Right atrium auricular region (tissue), 2 donors: ENCODE measurements at places on chromosomes 16 and 17.

DNA sequence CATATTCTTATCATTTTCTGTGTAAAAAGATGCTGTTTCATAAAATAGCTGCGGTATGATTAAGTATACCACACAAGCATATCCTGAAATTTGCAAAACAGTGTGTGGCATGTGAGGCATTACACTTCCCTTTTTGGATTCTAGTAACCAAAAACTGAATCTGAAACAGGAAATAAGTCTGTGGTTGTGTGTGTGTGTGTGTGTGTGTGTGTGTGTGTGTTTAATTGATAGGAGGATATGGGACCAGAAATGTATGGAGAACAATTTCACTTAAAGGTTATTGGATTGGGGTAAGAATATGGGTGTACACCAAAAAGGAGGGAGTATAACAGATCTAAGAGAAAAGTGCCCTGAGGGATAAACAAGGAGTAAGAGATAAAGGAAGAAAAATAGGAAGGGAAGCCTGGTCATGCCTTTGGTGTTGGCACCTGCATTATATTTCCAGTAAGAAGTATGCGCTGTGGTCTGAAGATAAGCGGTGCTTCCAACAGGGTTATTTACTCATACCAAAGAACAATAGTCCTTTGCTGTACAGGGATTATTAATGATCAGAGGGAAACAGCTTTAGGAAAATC lies 4.0 kb downstream of the LYRM1 start:
- no peak for DNase-seq
- no peaks in the 10 kb centered on the region for H3K27me3 ChIP-seq
- peak overlapping the region; percentile 86 for H3K27ac ChIP-seq

DNA sequence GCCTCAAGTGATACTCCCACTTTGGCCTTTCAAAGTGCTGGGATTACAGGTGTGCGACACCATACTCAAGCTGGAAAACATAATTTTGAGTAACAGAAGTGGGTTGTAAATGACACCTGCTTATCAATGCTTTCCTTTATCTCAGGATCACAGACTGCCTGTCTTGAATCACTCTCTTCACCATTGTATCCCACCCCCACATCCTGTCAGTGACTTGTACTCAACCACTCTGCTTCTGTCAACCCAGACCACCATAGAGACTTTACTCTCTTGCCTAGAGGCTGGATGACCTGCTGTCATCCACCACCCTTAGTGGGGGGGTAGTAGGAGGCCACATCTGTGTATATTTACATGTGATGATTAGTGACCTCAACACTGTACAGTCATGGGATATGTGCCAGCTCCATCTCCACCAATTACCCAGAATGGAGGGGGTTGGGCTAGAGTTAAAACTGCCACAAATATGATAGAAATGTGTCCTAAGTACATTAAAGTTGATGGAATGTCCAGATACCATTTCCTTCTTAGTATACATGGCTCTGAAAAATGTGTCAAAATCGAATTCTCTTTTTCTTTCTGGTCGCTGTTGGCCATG lies 338.7 kb downstream of the GRIN2A start:
- no peak for DNase-seq
- H3K4me1 ChIP-seq: no peaks in the 10 kb centered on the region
- no peak overlapping the region for H3K27ac ChIP-seq
- H3K36me3 ChIP-seq: no peaks in the 10 kb centered on the region

DNA sequence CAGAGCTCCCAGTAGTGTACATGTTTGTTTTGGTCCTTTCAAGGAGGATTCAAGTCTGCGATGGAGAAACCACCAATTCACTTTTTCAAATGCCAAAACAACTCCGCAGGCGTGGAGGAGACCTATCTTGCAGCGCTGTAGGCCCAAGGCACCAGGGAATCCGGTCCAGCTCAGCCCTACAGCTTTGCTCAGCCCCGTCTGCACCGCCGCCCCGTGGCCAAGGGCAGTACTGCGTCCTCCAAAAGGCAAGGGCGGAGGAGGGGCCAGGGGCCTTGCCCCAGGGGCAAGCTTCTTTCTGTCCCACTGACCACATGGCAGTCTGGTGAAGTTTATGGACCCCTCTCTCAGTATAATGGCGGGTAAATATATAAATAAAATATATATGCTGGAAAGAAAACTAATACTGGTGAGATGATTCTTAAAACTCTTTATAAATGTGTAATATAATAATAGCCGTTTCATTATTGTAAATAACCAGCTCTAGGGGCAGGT lies 709 bp upstream of the CD300LG start:
- DNase-seq: peak; percentile 80
- no peak overlapping the region for H3K4me3 ChIP-seq
- no peaks in the 10 kb centered on the region for H3K36me3 ChIP-seq
- no peaks in the 10 kb centered on the region for H3K4me1 ChIP-seq

- H3K4me3 ChIP-seq: no peak overlapping the region
- no peaks in the 10 kb centered on the region for H3K27me3 ChIP-seq
- H3K4me1 ChIP-seq: peaks cover 14% of the 10 kb centered on the region
Measured at GRCh38 chr17:61126473-61127249, 273.0 kb upstream of the TBX2 start.

GRCh38 chr16:78125112-78125844 lies 25.8 kb downstream of the WWOX start:
- no peak overlapping the region for H3K4me3 ChIP-seq
- no peaks in the 10 kb centered on the region for H3K36me3 ChIP-seq
- H3K27me3 ChIP-seq: no peaks in the 10 kb centered on the region
- H3K4me1 ChIP-seq: peaks cover 29% of the 10 kb centered on the region
- no peak overlapping the region for H3K27ac ChIP-seq

DNA sequence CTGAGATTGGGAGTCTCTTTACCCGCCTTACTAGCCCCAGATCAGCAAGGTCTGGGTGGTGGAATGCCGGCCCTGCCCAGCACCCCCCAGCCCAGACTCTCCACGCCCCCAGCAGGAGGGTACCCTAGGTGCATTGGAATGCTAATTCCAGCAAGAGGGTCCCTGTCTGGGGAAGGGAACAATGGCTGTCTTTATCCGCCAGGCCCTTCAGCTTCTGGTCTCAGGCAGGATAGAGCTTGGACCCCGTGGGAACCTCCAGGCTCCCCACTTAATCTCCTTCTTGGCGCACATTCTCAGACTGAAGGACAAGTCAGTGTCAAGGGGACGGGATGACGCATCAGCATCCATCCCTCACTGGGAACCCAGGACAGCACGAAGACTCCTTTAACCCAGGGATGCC lies 85.1 kb downstream of the LITAF start:
- H3K4me3 ChIP-seq: no peak overlapping the region
- no peaks in the 10 kb centered on the region for H3K36me3 ChIP-seq
- no peak overlapping the region for H3K27ac ChIP-seq
- no peaks in the 10 kb centered on the region for H3K4me1 ChIP-seq
- H3K27me3 ChIP-seq: no peaks in the 10 kb centered on the region
- no peak for DNase-seq

DNA sequence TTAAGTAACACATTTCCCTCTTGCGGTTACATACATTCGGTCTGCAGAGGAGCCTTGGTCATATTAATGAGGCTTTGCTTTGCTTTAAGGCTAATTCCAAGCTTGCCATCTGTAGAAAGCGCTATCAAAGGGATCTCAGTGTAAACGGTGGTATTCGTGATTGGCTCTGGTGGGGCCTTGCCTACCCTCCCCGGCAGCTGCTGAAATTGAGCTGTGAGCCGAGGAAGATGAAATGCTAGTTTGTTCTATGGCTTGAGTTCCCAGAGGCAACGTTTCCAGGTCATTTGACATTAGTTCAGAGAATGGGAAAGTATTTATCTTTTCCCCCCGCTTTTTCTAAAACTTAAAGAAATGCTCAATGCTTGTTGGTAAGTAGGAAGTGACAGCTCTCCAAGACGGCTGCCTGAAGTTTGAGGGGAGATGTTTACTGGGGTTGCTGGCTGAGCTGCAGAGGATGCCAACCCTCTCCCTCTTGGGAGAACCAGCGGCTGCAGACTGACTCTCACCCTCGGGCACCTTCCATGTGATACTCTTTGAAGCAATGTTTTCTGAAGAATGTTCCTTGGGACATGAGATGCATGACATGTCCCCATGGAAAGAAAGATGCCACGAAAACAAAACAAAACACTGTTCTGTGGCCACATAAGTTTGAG lies 458.7 kb upstream of the EEF2KMT start:
- H3K27me3 ChIP-seq: no peaks in the 10 kb centered on the region
- H3K4me3 ChIP-seq: no peak overlapping the region
- no peak overlapping the region for H3K27ac ChIP-seq
- DNase-seq: no peak
- no peaks in the 10 kb centered on the region for H3K36me3 ChIP-seq

DNA sequence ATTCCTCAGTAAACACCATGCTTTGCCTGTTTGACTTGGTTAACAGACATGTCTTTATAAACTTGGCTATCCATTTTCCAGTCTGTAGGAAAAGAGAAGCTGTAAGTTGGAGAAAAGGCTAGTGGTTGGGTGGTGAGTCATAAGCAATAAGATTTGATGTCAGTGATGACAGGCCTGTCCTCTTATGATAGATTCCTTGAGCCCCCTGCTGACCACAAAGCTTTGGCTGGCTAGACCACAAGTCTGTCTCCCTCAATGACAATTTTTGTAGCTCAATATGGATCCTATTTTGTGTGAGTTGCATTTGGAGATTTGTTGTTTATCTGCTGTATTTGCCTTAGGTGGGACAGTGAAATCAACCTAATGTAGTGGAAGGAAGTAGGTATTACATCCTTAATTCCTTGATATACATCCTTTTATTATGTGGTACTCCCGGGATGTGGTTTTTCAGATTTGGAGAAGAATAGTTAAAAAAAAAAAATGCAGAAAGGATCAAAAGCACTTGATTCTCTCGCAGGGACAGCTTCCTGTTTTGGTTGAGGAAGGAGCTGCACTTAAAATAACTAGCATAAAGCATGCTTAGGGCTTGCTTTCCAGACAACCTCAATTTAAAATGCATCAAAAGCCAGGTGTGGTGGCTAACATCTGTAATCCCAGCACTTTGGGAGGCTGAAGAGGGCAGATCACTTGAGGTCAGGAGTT lies 67.4 kb downstream of the SIAH1 start:
- no peaks in the 10 kb centered on the region for H3K27me3 ChIP-seq
- DNase-seq: no peak
- peaks cover 7% of the 10 kb centered on the region for H3K36me3 ChIP-seq
- peaks cover 22% of the 10 kb centered on the region for H3K4me1 ChIP-seq
- no peak overlapping the region for H3K4me3 ChIP-seq
- H3K27ac ChIP-seq: no peak overlapping the region

DNA sequence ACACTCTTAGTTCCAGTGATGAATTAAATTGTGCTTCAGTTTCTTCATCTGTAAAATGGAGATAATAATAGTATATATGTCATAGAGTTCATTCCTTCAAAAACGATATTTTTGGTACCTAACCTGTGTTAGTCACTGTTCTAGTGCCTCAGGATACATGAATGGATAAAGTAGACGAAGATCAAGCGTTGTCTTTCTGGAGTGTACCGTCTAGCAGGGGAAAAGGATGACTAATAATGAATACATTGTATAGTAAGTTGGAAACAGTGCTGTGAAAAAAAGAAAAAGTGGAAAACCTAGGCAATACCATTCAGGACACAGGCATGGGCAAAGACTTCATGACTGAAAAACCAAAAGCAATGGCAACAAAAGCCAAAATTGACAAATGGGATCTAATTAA lies 8.6 kb downstream of the KRT10 start:
- no peak overlapping the region for H3K27ac ChIP-seq
- H3K4me1 ChIP-seq: no peaks in the 10 kb centered on the region
- no peaks in the 10 kb centered on the region for H3K36me3 ChIP-seq
- no peak for DNase-seq

DNA sequence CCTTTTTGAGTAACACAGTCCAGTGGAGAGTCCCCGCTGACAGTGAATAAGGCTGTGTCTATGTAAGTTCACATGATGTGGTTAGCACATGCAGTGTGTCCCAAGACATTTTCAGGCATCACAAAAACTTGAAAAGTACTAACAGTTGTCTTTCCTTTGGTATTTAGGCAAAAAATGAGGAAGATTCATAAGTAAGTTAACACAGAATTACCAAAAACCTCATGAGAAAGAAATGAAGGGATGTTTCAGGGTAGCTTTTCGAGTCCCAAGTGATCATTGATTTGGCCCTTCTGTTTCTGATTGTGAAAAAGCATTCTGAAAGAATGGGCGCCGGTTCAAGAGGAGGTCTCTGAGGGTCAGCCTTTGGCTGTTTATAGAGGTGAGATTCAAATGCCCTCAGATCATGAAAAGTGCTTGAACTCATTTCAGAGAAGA lies 529 bp upstream of the ASPA start:
- no peaks in the 10 kb centered on the region for H3K4me1 ChIP-seq
- no peak for DNase-seq
- H3K36me3 ChIP-seq: no peaks in the 10 kb centered on the region
- no peak overlapping the region for H3K4me3 ChIP-seq
- no peak overlapping the region for H3K27ac ChIP-seq

DNA sequence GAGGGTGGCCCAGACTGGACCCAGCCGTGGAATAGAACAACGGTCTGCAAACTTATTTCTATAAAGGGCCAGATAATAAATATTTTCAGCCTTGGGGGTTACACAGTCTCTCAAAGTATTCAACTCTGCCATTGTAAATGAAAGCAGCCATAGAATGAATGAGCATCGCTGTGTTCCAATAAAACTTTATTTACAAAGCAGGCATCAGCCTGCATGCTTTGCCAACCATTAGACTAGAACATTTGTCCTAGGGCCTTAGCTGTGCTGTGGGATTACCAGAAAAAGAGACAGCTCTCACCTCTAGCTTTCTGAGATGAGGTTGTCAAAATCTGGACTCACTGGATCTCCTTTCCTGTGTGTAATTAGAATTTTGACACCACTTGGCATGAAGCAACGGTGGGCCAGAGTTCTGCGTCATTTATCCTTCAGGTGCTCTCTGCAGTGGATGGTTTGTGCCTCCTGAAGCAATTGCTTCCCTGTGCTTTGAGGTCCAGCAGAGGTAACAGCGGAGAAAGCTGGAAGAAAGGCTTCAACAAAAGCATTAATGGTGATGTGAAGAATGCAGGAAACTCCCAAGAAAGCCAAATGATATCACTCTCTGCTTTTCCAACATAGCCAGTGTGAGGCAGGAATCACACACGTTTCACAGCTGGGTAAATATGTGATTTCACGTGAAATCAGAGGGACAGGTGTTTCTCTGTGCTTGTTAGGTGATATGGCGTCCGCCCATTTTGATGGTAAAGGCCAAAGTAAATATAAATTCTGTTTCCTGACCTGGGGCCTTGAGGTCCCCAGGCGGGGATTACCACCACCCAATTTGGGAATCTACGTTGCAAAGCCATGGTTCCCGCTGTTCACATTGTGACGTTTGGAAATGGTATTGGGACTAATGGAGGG lies 148.4 kb downstream of the PITPNC1 start:
- no peak for DNase-seq
- no peaks in the 10 kb centered on the region for H3K27me3 ChIP-seq
- H3K4me1 ChIP-seq: no peaks in the 10 kb centered on the region
- H3K36me3 ChIP-seq: no peaks in the 10 kb centered on the region
- no peak overlapping the region for H3K27ac ChIP-seq

GRCh38 chr16:76278980-76279379 lies 1.8 kb downstream of the CNTNAP4 start:
- no peaks in the 10 kb centered on the region for H3K27me3 ChIP-seq
- no peaks in the 10 kb centered on the region for H3K4me1 ChIP-seq
- no peak for DNase-seq
- H3K36me3 ChIP-seq: no peaks in the 10 kb centered on the region
- H3K27ac ChIP-seq: no peak overlapping the region

GRCh38 chr17:520447-521182 lies 168.0 kb upstream of the RPH3AL start:
- H3K27ac ChIP-seq: peak overlapping the region; percentile 28
- H3K36me3 ChIP-seq: peaks cover 20% of the 10 kb centered on the region
- H3K4me3 ChIP-seq: no peak overlapping the region
- no peaks in the 10 kb centered on the region for H3K4me1 ChIP-seq
- no peaks in the 10 kb centered on the region for H3K27me3 ChIP-seq
- no peak for DNase-seq
